Fibroblast of mammary gland (primary cell): ENCODE measurements at places on chromosomes 4 and X.

GRCh38 chr4:7197910-7198309 is 5.6 kb downstream of the SORCS2 start:
- no peak for DNase-seq

DNA sequence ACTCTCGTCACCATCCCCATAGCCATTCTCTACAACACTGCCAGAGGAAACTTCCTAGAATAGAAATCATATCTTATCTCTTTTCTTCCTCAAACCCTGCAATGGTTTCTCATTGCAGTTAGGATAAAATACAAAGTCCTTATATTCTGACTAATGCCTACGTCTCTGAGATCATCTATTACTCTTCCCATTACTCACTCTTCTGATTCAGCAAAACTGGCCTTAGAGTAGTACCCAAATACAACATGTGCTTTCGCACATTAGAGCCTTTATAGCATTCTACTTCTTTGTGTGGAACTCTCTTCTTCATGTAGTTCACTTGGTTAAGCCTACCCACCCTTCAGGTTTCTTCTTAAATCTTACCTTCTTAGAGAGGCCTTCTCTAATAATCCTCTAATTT is 28.0 kb downstream of the LHFPL1 start:
- peak; percentile 51 for DNase-seq

DNA sequence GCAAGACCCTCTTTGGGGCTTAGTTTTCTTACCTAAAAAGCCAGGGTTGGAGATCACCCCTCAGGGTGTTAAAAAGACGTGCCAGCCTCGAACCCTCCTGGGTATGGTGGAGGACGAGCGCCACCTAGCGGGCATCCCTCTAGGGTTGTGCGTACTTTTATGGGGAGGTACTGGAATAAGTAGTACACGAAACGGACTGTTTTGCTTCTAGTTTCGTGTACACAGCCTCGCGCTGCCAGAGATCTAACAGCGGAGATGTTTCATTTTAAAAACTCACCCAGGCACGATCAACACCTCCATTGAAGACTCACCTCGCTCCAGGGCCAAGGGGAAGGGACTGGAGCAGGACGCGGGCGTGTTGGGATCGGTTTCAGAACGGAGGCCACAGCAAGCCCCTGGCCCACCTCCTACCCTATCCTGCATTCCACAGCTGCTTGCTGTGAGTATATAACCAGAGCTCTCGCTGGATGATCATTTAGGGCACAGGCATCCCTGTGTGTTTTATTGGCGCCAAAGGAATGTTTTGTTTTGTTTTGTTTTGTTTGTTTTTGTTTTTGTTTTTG is 4.8 kb upstream of the NKX3-2 start:
- peak; percentile 78 for DNase-seq

DNA sequence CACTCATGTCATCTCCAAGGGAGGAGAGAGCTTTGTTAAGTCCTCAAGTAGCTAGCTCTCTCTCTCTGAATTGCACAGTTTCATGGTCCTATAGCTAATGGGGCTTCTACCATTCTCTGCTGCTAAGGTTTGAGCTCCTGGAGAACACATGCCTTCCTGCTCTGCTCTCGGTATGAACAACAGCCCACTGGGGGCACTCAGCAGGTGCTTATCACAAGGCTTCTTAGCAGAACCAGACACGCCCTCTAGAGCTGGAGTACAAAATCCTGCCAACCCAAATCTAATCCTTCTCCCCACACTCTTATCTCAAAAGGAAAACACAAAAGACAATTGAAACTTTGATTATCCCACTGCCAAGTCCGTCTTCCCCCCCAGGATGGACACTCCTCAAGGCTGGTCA is 176.5 kb downstream of the HS3ST1 start:
- DNase-seq = no peak

GRCh38 chr4:101851672-101852071 is 61.1 kb downstream of the BANK1 start:
- DNase-seq = no peak

- no peak for DNase-seq
Measured at GRCh38 chr4:56250776-56251175, 136.5 kb downstream of the AASDH start.

GRCh38 chr4:38224850-38225249 is 264.7 kb downstream of the PTTG2 start:
- DNase-seq = no peak

GRCh38 chr4:82621251-82621650 is 59.5 kb upstream of the TMEM150C start:
- DNase-seq = no peak

- no peak for DNase-seq
Measured at GRCh38 chr4:165393704-165394103, 14.9 kb downstream of the CPE start.

- DNase-seq = peak; percentile 41
Measured at GRCh38 chrX:72466493-72466892, 106.2 kb downstream of the HDAC8 start.

DNA sequence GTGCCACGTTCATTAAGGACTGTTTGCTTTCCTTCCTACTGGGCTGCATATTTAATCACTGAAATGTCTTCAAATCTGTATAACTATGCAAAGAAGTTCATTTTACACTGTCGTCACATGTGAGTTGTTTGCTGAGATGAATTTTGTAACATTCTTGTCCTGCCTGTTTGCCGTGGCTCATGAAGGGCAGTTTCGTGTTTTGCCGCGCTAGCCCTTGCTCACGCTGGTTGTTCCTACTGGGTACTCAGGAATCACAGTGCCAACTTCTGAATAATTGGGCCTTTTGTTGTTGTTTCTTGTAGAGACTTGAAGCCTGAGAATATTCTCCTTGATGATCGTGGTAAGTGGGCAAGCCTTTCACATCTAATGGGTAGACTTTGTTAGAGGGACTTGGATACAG is 52.2 kb downstream of the HTT-AS start:
- no peak for DNase-seq

- DNase-seq = no peak
Measured at GRCh38 chr4:148443512-148444295, 1.5 kb upstream of the NR3C2 start.

- no peak for DNase-seq
Measured at GRCh38 chrX:16063921-16064320, 59.4 kb upstream of the GRPR start.

- DNase-seq = peak; percentile 46
Measured at GRCh38 chr4:26120098-26120825, 200.6 kb upstream of the RBPJ start.

DNA sequence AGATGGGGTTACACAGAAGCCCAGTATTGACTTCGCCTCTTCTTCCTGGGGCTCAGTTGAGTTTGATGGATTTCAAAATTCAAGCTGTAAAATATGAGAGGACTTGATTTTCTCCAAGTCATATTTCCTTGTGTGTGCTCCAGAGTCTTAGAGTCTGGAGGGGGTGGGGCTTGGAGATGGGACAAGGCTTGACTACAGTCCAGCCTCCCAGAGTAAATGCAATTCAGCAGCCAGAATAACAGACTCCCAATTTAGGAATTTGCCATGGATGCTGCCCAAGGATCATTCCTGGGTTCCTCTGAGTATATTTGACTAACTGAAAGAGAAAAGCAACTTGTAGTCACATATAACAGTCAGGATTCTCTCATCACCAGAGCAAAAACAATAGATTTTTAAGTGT is 53.7 kb upstream of the RBPJ start:
- peak; percentile 30 for DNase-seq

GRCh38 chr4:126553248-126553647 is 1079.5 kb upstream of the INTU start:
- DNase-seq = no peak

GRCh38 chr4:129490516-129490915 is 394.6 kb downstream of the C4orf33 start:
- DNase-seq = no peak

DNA sequence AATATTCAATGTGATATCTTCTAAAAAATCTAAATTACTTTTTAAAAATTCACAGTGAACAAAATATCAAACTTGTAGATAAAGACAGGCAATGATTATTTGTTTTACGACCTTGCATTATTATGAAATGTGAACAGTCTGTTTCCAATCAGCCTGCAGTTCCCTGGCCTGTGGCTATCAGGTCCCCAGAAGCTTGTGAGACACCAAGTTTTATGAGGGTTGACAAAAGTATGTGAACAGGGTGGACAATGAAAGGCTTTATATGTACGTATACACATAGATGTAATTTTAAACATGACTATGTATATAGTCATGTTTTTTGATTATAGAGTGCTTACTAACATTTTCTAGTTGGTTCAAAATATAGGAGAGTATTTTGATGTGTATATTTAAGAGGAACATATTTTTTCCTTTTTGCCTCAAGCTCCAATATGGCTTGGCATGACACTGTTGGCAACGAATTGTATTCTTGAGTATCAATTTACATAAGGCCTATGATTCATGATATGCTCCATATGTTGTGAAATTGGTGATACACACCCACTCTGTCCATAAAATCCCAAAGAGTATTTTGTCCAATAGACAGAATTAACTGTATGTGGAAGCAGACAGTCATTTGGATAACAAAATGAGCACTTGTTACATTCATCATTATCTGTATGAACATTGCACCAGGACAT is 55.7 kb downstream of the BTC start:
- peak; percentile 75 for DNase-seq

DNA sequence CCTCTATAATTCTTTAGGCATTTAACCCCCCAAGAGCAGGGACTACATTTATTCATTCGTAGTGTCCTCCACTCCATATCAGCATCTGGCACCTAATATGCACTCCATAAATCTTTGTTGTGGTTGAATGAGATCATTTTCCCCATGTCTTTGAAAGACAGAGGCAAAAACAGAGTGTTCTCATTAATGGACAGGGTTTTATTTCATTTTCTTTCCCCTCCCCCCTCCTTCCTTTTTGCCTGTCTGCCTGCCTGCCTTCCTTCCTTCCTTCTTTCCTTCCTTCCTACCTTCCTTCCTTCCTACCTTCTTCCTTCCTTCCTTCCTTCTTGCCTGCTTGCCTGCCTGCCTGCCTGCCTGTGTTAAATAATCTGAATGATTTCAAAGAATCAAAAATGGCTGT is 83.2 kb downstream of the SHROOM3 start:
- peak; percentile 55 for DNase-seq

GRCh38 chr4:15320121-15320678 is 107.6 kb upstream of the C1QTNF7 start:
- no peak for DNase-seq

DNA sequence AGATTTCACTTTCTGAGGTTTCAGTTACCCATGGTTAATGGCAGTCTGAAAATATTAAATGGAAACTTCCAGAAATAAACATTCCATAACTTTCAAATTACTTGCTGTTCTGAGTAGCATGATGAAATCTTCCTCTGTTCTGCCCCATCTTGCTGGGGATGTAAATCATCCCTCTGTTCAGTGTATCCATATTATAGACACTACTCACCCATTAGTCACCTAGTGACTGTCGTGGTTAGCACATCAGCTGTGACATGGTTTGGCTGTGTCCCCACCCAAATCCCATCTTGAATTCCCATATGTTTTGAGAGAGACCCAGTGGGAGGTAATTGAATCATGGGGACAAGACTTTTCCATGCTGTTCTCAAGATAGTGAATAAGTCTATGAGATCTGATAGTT is 125.5 kb upstream of the GIMD1 start:
- peak; percentile 76 for DNase-seq

- DNase-seq = peak; percentile 77
Measured at GRCh38 chrX:67725471-67725870, 181.7 kb downstream of the AR start.

GRCh38 chr4:100067255-100067654 is 117.2 kb upstream of the H2AZ1 start:
- no peak for DNase-seq

GRCh38 chr4:128946916-128947315 is 137.4 kb downstream of the JADE1 start:
- no peak for DNase-seq

DNA sequence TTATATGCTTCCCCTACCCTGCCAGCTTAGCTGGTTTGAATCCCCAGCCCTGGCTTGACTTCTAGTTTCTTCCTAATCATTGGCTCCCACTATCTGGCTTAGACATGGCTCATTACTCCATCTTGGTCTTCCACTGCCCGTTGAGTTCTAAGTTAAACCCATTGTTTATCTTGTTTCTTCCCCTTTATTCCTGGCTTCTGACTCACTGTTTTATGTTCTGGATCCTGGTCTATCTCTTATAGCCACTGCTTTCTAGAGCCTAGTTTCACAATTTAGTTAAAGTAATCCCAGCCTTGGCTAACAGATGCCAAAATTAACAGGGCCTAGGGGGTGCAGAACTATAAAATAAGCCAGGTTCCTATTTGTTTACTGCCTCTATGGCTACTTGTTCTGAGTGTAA is 120.9 kb downstream of the ARHGEF9 start:
- peak; percentile 18 for DNase-seq

- no peak for DNase-seq
Measured at GRCh38 chr4:175405961-175406360, 406.1 kb downstream of the GPM6A start.

DNA sequence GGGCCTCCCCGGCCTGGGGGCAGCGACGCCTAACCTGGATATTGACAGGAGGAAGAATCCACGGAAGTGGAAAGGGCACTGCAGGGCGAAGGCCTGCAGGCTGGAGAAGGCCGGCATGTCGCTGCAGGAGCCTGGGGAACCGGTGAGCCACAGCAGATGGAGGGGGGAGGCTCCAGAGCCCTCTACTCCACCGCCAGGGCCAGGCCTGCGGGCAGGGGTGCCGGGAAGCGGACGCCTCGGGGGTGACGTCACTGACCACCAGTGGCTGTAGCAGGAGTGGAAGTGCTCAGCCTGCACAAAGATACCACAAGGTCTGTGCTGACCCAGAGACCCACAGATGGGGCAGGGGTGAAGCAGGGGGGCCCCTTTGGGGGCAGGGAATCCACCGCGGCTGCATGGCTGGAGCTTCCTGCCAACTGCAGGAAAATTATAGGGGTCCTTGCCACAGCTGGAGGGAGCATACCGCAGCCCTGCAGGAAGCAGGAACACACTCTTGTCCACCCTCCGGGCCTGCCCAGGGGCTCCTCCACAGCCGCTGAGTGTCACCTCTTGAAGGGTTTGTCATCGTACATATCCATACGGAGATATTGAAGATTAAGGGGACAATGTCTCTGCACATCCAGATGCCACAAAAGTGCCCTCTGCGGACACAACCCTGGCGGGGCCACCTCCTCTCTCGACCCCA is 7.6 kb upstream of the HTRA3 start:
- no peak for DNase-seq

DNA sequence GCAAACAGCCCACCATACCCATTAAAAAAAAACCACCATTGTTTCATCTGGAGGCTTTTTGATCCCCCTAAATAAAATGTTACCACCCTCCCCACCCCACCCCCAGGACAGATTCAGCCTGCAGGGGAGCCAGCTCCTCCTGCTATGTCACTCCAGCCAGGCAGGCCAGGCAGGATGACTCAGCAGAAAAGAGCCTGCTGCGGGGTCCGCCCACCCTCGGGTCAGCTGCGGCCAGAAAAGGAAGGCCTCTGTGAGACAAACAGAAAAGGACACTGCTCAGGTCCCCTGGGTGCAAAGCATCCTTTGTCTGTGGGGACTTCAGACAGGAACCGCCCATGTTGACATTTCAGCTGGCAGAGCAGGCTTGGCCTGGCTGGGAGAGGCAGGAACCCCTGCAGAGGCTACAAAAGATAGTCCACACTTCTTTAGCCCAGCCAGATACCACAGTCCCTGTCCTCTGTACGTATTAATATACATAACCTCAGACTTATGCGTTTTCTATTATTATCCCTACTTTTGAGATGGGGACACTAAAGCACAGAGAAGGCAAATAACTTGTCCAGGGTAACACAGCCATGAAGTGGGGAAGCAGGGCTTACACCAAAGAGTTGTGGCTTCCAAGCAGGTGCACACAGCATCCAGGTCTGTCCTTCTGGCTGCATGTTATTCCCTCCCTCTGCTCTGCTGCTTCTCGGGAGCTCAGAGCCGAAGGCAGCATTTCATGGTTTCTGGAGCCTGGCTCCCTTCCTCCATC is 147.7 kb downstream of the CPEB2 start:
- DNase-seq = peak; percentile 76

- DNase-seq = no peak
Measured at GRCh38 chr4:61296144-61296543, 96.0 kb downstream of the ADGRL3 start.
